ENCODE measurements at places on chromosomes 13 and 19.

GRCh38 chr19:16268676-16269319, 55.8 kb upstream of the KLF2 start:
- no peak for DNase-seq

DNA sequence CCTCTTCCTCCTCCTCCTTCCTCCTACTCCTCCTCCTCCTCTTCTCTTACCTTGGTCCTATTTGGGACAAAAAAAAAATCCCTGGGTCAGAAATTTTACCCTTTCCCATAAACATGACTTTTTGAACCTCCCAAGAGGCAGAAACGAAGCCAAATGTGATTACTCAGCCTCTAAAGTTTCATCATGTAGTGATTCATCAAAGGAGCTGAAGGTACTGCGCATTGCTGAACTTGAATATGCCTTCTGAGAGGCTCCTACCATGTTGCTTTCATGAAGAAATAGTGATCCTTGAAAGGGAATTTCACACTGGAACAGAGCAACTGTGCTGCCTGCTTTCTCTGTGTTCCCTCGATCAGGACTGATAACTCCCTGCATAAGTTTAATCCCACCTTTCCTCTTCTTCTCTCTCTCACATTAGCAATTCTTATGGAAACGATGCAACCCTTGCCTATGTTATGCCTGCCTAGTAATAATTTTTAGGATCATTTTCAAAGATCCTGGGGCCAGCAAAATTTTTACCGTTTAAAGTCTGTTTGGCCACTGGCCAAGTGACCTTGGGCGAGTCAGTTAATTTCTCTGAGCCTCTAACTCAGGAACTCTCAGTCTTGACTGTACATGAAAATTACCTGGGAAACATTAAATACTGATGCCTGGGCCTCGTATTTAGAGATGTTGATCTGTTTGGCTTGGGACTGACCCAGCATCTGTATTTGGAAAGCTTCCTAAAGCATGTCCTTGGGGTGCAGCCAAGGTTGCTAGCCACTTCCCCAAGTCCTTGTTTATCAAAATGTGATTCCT, 149.5 kb downstream of the DCT start:
- peak; percentile 84 for DNase-seq

- DNase-seq: no peak
These were observed 83.0 kb upstream of the TM9SF2 start for GRCh38 chr13:99418103-99418842.

GRCh38 chr13:112637017-112637801, 49.3 kb upstream of the TUBGCP3 start:
- DNase-seq: no peak

DNA sequence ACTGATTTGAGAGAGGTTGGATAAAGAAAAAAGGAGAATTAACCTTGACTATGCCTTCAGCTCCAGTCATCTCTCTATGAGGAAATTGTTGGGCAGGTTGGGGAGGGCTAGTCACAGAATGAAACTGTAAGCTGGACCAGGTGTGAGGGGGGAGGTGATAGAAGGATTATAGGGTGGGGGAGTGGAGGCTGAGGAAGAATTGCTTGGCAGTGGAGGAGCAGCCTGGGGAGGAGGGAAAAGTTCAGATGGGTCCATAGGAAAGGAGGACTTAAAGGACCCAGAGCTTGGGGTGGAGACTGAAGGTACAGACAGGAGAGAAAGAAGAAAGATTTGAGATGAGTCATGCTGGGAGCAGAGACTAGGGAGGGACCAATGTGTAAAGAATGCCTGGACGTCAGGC, 8.2 kb upstream of the ZNF431 start:
- DNase-seq: no peak

DNA sequence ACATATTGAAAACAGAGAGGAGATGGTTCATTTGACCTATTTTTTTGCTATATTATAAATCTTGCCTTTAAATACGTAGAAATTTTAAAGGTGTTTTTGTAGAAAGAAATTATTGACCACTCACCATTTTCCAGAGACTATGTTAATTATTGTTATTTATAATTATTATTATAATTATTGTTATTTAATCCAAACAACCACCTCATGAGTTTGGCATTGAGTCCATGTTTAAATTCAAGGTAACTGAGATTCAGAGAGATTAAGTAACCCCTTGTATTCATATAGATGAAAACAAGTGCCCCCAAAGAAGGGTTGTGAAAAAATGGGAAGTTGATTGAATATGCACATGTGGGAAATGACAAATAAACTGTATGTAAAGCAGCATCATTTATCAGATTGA, 692.5 kb upstream of the MIR17HG start:
- DNase-seq: no peak

- DNase-seq: no peak
These were observed 22.7 kb upstream of the NAXD start for GRCh38 chr13:110592665-110593064.

- no peak for DNase-seq
These were observed 308.6 kb downstream of the GPC6 start for GRCh38 chr13:93535251-93535650.

- no peak for DNase-seq
These were observed 58.7 kb downstream of the TEX26 start for GRCh38 chr13:30991184-30991583.

DNA sequence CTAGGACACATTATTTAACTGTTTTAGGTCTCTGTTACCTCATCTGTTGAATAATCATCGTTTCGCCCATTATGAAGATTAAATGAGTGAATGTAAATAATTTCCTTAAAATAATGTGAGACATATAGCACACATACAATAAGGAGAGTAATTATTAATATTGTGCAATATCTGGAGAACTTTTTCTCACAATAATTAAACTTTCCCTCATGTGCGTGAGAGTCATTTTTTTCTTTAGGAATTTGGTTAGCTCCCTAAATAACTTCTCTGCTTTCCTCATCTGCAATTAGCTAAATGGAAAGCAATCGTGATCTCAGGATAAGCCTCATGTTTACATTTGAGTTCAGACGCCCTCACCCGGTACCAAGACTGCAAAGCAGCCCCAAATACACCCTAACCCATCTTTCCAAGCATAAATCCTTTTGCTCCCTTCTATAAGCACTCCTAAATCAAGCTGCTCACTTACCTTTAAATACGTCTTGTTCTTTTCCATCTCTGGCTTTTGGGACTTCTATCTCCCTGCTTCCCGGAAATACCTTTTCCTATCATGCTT, 78.8 kb downstream of the MZT1 start:
- DNase-seq: no peak

- DNase-seq: no peak
These were observed 191.5 kb upstream of the IPO5 start for GRCh38 chr13:97761796-97762540.

DNA sequence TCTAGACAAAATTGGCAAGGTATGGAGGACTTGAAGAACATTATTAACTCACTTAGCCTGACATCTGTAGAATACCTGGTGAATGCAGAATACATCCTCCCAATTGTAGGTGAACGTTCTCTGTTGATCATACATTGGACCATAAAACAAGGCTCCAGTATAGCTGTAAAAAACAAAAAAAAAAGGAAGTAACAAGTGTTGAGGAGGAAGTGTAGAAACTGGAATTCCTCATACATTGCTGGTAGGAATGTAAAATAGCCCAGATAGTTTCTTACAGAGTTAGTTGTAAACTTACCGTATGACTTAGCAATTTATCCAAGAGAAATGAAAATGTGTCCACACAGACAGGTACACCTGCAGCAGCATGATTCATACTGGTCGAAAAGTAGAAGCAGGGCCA, 44.8 kb downstream of the TSSK6 start:
- no peak for DNase-seq

- DNase-seq: peak; percentile 48
These were observed 85.3 kb upstream of the FRY start for GRCh38 chr13:31946091-31946770.

GRCh38 chr13:45711951-45712350, 9.8 kb downstream of the CBY2 start:
- DNase-seq: no peak

- no peak for DNase-seq
These were observed 6.5 kb upstream of the ZNF331 start for GRCh38 chr19:53531457-53531856.

- no peak for DNase-seq
These were observed 39.9 kb downstream of the WDFY2 start for GRCh38 chr13:51624207-51624606.

DNA sequence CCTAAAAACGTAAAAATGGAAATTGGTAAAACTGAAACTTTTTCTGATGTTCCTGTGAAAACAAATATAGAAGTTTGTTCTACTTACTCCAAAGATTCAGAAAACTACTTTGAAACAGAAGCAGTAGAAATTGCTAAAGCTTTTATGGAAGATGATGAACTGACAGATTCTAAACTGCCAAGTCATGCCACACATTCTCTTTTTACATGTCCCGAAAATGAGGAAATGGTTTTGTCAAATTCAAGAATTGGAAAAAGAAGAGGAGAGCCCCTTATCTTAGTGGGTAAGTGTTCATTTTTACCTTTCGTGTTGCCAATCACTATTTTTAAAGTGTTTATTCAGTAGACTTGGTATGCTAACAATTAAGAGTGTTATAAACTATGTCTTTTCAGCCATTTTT, 25.6 kb downstream of the BRCA2 start:
- DNase-seq: no peak

DNA sequence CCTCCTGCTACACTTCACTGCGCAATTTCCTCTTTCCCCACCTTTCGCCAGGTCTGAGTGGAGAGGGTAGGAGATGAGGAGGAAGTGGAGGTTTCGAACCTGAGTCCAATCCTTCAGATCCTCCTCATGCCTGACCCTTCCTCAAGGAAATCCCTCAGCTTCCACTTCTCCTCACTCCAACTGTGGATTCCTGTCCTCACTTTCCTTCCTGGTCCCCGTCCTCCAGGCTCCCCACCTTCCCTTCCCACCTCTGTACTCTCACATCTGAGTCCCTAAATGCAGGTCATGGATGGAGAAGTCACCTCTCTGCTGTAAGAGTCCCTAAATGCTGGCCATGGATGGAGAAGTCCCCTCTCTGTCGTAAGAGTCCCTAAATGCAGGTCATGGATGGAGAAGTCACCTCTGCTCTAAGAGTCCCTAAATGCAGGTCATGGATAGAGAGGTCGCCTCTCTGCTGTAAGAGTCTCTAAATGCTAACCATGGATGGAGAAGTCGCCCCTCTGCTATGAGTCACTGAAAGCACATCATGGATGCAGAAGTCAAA, 3.1 kb downstream of the TMEM86B start:
- no peak for DNase-seq

- no peak for DNase-seq
These were observed 5.2 kb downstream of the FRY start for GRCh38 chr13:32036757-32037156.

DNA sequence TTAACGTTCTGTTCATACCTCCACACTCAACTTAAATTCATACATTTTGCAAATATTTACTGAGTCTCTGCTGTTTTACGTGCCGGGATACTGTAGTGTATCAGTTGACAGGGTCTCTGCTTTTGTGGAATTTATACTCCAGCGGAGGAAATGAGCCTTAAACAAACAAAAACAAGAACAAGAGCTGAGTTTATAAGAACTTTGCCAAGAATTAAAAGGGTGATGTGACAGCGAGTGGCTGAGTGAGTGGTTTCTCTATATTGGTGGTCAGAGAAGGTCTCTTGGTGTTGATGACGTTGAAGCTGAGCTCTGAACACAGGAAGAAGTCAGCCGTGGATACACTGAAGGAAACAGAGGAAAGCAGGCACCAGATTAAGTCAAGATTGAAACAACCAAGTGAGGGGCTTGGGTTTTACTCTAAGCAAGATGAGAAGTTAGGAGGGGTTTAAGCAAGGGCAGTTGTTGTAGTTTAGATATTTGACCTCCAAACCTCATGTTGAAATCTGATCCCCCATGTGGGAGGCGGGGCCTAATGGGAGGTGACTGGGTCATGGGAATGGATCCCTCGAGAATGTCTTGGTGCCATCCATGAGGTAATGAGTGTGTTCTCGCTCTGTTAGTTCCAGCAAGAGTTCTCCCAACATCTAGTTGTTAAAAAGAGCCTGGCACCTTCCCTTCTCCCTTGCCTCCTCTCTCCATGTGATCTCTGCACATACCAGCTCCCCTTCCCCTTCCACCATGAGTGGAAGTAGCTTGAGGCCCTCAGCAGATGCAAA, 248.3 kb downstream of the DCLK1 start:
- no peak for DNase-seq

GRCh38 chr13:46629811-46630413, 76.9 kb downstream of the LRCH1 start:
- DNase-seq: no peak

GRCh38 chr13:41905600-41906254, 55.2 kb downstream of the VWA8 start:
- DNase-seq: no peak

DNA sequence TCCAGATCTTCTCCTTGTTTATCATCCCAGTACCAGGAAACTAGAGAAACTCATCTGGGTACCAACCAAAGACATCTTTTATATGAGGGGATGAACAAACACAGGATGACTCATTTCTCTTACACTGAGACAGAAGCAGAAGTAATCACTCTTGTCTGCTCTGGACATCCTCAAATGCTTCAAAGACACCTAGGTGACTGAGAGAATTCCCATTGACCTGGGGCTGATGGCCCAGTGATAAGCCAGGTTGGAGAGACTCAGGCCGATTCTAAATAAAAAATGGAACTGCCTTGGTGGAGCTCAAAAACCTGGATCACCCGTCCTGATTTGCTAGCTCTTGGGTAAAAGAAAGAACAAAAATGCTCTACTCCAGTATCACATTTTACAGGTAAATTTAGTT, 182.2 kb downstream of the ZNF486 start:
- no peak for DNase-seq

GRCh38 chr19:6021878-6022569, 44.1 kb upstream of the RANBP3 start:
- peak; percentile 31 for DNase-seq

DNA sequence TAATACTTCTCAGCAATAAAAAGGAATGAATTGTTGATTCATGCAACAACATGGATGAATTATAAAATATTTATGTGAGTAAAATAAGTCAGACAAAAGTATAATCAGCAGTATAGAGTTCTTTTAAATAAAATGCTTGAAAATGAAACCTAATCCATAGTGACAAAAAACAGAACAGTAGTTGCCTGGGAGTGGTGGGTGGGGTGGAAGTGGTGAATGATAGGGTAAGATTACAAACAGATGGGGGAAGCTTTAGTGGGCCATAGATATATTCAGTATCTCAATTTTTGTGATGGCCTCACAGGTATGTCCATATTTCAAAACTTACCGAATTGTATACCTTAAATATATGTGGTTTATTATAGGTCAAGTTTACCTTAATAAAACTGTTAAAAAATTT, 124.9 kb upstream of the UBL3 start:
- DNase-seq: no peak

DNA sequence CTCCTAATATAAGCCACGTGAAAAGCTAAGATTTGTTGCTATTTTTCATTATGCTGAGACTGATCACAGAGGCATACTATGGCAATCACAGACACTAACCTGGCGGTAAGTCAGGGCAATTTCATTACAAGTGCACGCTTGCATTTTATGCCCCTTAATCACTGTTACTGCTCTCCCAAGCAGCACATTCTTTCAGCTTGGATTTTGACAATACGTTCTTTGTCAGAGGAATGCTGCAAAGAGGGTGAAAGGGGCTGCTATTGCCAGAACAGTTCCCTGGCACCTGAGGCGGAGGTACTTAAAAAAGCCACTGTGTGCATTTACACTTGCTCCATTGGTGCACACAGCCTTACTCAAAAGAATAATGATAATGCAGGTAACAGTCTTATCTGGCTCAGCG, 346.6 kb downstream of the RFC3 start:
- no peak for DNase-seq

- no peak for DNase-seq
These were observed 35.9 kb downstream of the RAB20 start for GRCh38 chr13:110525328-110526319.

- no peak for DNase-seq
These were observed 271.3 kb downstream of the PCDH20 start for GRCh38 chr13:61144301-61144700.

GRCh38 chr13:97913206-97913605, 40.3 kb upstream of the IPO5 start:
- no peak for DNase-seq

Data from GM04504 (cell line).